ENCODE measurements at places on chromosomes 3 and 15.

DNA sequence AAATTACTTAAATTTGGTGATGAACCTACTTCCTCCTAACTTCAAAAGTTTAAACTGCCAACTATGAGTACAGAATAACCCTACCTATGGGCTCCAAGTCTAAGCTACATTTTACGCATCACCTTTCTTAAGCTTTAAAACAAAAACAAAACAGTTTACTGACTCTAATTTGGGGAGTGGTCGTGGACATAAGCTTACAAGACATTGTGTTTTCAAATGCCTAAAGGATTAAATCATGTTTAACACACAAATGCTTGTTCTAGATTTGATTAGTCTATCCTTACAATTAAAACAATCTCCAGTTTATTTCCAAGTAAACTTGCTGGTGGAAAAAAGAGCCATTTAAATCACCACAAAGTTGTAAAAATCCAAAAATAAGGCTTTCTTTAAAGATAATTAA lies 62.2 kb downstream of the UACA start:
- DNase-seq = no peak

DNA sequence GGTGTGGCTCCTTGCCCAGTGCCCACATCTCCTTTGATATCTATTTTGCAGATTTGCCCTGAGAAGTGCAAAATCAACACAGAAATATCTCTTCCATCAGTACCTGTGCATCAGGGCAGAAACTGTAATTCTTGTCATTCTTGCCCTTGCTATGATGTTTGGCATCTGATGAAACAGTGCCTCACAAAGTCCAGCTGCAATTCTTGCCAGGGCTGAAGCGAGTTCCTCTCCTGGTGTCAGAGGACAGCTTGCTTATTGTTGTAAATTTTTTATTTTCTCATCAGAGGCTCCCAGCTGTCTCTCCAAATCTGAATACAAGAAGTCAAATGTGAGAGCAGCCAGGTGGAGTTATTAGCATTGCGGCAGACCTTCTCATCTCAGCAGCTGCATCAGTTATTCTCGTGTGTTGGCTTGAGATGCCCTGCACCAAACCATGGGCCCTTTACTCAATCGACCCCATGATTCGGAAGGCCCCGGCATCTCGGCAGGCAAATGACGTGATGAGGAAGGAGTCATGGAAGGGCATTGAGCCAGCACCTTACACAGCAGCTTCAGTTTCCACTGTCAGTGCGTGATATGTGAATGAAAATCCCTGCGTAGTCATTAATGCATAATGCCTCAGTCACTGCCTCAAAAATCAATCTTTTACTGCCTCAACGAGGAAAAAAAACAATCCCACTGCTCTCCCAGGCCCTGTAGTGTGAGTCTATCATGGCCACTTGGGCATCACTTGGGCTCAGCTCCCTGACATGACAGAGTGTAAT lies 93.4 kb downstream of the CCNL1 start:
- no peak for DNase-seq

GRCh38 chr15:35958021-35958420 lies 412.1 kb upstream of the DPH6 start:
- no peak for DNase-seq

DNA sequence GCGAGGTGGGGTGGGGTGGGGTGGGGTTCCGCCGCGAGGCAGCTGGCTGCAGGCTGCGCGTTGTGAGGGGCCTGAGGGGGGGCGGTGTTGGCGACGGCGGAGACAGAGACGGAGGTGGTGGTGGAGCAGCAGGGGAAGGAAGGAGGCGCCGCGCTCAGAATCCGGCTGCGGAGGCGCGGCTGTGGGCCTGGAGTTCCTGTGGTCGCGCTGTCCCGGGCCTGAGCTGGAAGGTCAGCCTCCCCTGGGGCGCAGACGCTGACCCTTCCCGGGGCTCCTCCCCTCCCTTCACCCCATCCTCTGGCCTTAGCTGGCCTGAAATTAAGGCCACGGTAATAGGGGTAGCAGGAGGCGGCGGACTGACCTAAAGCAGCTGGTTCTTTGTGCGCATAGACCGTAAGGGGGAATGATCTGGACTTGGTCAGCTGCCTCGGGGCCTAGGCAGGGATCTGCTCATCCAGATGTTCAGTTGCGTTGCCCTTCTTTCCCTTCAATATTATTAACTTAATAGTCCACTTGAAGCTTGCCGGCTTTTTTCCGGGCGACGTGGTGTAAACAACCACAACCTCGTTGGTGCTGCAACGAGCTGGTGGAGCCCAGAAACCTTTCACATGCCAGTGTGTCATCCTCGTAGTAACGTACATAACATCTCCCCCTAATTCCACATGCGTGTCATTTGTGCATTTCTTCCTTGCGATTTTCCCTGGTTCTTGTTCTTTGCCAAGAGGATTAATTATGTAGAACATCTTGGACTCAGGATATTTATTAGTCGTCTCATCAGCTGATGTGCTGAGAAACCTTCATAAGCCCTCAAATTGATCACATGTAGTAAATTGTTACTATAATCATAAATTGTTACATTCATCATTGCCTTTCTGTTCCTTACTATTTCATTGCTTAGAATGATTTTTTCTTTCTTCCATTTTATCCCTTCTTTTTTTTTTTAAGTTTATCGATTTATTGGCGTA lies 626 bp downstream of the SEC62 start:
- DNase-seq = no peak

GRCh38 chr3:5275529-5275928 lies 88.0 kb downstream of the EDEM1 start:
- DNase-seq = no peak

DNA sequence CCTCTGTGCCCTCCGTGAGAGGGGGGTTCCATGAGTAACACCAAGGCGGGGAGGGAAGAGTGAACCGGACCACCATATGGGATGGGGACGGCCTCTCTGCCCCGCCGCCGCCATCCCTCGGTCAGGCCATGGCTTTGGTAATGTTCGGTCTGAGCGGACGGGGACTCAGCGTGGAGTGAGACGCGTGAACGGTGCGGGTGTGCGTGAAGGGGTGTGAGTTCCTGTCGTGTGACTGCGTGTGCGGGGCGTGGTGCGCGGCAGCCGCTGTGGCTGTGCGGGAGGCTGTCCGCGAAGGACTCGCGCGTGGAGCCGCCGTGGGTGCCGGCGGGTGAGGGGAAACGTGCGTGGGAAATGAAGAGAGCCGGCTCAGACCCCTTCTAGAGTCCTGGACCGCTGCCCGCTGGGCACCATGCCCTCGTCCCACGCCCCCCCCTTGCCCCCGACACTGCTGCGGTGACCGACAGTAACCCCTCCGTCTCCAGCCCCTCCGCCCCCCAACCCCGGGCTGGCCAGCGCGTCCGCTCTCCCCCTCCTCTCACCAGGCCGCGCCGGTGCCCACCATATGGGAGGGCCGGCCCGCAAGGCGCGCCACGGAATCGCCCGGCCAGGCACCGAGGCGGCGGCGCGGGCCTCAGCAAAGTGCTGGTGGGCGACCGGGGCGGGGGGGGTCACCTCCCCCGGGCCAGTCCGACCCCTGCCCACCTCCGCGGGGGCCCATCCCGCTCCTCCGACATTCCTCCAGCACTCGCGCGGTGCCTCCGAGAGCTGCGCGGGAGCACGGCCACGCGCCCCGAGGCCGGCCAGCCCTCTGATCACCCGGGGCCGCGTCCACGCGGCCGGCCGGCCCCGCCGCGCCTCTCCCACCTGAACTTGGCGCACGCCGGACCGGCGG lies 589 bp downstream of the KLF15 start:
- no peak for DNase-seq

DNA sequence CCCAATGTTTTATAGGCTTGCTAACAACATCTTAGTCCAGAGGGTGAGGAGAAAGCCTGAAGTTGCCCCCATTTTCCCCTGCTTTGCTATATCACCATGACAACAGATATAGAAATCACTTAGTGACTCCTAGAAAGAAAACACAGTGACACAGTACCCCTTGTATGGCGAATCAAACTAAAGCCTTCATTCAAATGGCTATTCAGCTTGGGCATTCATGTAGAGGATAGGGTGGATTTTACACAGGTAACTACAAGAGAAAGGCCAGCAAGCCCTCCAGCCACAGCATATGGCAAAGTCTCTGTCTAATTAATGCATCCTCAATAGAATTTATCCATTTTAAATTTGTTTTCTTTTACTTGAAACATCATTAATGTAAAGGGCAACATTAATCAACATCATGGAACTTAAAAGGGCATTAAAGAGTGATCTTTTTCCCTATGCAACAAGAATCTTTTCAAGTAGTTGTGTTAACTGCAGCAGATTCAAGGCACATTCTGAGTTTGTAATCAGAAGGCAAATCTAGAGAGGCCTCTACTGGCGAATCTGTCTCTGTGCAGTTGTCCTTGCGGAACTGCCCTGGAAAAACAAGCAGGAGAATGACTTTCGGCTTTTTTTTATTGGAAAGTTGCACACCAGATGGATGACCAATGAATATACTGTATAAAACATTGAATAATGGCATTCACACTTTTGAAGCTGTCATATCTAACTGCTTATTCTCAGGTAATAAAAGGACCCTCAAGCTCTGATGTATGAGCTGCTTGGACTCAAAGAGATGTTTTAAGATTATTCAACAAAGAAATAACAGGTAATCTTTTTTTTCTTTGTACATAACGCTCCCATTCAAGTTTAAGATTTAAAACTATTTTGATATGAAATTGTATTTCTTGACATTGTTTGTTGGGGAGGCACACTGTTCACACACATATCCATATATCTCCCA lies 621.7 kb upstream of the AGTR1 start:
- no peak for DNase-seq
